ENCODE measurements at places on chromosomes 1 and 21.

DNA sequence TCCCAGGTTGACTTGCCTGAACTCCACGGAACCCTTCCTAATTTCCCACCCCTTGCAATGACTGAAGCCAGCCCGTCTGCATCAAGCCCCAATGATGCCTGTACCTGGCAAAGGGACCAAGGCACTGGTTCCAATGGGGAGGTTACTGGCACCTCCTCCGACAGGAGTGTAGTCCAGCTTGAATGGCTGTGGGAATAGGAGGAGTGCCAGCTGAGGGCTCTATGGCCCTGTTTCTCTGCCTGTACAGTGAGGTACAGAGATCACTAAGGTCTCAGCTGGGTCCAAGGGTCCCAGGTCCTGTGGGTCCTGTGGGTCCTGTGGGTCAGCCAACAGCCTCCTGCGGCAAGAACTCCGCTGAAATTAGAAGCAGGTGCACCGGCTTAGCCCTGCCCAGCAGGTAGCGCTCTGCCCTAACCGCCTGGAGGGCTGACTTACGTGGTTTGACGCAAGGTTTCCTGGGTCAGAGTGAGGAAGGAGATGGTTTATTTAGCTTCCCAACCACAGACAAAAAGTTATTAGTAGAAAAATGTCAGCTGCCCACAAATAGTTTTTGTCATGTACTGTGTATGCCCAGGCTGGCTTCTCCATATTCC, 9.9 kb upstream of the SPRR4 start:
- DNase-seq, result no peak

DNA sequence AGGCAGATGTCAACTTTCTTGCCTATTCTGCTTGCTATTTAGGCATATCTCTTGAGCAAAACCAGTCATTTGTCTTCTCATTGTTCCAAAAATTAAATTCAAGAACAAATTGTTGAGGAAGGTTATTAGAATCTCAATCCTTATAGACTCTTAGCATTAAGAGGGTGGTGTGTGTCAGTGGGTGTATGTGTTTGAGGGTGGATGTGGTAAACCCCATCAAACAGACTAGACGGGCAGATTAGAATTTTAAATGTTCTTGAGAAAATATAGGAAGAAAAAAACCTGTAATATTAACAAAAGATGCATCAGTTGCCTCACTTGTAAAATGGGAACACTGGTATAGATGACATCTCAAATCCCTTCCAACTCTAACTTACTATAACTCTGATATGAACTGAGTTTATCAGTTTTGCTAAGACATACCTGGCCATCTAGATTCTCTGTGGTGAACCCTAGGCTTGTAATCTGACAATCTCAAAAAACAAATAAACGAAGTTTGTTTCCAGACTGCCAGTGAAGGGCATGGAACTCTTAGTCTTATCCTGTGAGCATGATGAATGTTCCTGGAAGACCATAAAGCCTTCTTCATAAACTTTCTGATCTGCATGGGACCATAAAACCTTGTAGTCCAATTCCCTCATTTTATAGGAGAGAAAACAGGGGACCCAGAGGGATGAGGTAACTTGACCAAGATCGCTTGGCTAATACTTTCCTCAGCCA, 176.3 kb upstream of the SGIP1 start:
- DNase-seq, result no peak

DNA sequence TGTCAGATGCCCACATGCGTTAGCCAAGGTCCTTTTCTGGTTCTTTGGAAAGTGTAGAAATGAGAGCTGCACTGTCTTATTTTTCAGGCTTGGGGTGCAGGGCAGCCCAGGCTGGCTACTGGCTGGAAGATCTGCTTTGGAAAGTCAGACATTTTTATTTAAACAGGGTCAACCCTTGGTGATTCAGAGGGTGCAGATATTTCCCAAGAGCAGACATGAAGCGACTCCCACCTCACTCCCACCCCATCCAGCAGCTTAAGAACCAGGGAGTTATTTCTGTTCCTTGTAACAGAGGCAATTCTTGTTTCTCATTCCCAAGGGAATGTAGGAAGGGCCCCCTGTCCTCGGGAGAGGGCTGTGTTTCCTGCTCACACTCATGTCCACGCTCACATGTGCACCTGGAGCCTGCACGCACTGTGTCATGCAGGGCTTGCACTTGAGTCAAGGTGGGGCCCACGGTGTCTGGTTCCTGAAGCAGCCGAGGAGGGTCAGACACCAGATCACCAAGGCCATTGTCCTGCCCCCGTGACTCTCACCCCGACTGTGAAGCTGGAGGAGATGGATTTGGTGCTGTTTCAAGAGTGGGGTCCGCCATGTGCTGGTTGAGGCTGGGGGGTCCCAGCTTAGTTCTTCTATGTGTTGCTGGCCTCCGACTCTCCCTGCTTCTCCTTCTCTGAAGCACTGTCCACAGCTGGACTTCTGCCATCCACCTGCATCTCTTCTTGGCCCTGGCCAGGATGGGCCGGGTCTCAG, 992 bp downstream of the S100A7A start:
- DNase-seq, result no peak

DNA sequence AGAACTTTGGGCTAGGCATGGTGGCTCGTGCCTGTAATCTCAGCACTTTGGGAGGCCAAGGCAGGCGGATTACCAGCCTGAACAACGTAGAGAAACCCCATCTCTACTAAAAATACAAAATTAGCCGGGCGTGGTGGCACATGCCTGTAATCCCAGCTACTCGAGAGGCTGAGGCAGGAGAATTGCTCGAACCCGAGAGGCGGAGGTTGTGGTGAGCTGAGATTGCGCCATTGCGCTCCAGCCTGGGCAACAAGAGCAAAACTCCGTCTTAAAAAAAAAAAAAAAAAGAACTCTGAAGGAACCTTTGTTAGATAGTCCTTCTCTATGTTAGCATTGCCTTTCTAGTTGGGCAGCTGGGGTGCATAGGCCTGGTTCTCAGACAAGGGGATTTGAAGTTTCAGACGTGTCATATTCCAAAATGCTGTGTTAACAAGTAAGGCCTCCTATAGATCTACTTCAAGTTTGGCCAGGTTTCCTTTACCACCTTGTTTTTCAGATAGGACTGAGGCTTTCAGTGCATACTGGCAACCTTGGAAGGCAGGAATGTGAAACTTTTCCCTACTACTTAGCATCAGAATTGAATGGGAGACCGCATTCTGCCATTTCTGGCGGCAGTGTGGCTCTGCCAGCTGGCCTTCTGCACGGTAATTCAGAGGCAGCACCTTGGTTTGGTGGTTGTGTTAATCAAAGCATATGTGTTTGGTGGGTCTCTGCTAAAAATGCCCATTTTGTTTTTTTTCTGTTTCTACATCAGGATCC, 6.1 kb downstream of the UQCRH start:
- DNase-seq, result no peak

DNA sequence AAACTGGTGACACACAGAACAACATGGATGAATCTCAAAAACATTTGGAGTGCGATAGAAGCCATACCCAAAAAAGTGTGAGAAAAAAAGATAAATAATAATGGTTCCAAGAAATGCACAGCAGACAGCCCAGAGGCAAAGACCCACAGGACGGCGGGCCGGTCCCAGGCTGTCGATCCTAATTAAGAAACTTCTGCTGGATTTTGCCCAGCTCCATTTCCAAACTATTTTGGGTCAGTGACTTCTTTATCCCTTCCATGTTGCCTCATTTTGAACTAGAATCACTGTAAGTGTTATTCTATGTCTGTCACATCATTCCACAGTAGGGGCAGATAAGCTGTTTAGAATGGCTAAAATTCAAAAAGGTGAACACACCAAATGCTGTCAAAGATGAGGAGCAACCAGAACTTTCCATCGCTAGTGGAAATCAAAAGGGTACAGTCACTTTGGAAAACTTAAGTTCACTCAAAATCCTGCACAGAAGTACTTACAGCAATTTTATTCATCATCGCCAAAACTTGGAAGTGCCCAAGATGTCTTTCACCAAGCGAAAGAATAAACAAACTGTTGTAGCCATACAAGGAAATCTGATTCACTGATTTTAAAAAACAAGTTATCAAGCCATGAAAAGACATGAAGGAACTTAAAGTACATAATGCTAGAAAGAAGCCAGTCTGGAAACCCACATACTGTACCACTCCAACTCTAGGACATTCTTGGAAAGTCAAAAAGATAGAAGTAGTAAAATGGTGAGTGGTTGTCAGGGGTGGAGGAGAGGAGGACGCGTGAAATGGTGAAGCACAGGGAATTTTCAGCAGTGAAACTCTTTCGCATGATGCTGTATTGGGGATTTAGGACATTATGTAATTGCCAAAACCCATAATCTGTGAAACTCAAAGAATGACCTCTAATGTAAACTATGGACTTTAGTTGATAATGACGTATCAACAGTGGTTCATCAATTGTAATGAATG, 7.5 kb downstream of the NBPF1 start:
- DNase-seq, result no peak

Measured in CD14-positive monocyte (primary cell).